ENCODE measurements at places on chromosomes 2 and 18. TPM values are rescaled to one million over a fixed set of nuclear protein-coding genes. Genes with fewer than 3 reads are reported as not detected.

Gene EVX2
- total RNA-seq, result not detected

Gene TCF23
- total RNA-seq, result not detected

Gene TTN
- total RNA-seq, result 1,330 TPM

Gene CIB4
- total RNA-seq, result not detected

Gene SERPINB12
- total RNA-seq, result not detected
